ENCODE measurements at places on chromosomes 4 and X.
A peak's percentile ranks its signal among the peaks of the same experiment; 100 is the strongest.

- no peak for DNase-seq
Measured at GRCh38 chr4:67712000-67712625, 11.2 kb upstream of the UBA6 start.

DNA sequence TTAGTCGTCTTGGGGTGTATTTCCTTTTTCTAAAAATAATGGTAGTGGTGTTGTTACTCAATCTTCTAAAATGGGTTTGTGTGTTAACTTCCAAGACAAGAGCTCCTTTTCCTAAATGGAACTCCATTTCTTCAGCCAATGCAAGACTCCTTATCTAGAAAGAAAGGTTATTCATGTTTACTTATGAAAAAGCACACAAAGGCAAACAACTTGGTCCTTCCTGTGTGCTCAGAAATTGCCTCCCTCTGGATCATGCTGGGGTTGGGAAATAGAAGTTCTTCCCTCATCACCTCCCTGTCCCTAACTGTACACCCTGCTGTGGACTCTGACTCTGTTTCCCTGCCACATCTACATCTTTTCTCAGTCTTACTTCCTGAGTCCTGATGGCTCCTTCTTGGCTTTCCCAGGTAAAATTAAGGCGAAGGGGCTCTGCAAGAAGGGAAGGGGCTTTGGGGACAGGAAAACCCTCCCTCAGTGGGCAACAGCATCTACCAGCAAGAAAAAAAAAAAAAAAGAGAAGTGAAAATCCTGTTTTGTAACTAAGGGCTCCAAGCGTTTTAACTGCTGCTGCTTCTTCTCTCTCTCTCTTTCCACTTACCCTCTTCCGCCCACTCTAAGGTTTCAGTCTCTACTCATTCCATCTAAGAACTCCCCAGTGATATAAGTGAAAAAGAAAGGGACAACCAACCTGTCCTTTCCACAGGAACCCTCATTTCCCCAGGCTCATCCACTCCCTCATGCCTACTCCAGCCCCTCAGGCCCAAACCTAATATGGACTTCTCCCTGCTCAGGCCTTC is 19.8 kb upstream of the TASL start:
- DNase-seq = no peak

DNA sequence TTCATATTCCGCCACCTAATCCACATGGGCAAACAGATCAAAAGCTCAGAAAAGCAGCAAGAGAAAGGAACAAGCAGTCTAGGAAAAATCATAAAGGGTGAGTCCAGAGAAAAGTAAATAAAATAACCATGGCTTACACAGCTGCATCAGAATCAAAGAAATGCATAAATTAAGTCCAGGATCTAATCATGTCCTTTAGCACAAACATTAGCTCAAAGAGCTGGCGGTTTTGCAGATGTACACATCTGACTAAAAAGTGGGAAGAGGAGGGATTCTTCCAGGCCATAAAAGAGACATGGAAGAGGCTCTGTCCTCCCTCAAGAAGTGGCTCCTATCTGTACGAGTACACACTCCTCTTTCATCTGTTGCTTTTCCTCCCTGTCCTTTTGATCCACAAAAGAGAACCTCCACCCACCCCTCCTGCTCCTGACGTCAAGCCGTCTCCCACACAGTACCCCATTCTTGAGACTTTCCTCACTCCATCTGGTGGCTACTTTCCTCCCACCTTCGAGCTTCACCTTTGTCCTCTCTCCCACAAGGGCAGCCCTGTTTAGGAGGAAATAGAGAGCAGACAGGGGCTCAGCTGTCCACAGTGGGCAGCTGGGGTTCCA is 92.5 kb downstream of the RASL11B start:
- no peak for DNase-seq

DNA sequence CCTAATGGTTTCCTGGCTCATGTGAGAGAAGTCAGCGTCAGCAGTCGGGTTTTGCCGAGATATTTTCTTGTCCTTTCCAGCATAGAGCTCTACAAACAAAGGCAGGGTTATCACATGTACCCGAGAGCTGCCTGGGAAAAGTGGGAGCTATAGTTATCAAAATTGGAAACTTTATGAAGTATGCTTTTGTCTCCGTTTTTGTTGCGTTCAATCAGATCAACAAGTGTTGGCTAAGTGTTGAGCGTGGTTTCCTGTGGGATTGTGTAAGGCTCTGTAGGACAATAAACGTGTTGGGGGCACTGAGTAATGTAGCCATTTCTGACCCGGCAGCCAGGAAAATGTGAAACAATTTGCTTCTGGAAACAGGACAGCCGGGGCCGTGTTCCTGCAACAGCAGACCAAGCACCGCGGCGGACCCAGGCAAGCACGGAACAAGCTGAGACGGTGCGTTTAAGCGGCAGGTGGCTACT is at the start of gene BMX:
BMX (plus strand) TSS at position 311 of the 470 bp plus-strand sequence. CDS start 7,547 bp downstream, outside the sequence.
- no peak for DNase-seq

GRCh38 chrX:26783512-26784225 is 567.7 kb downstream of the MAGEB5 start:
- peak; percentile 2 for DNase-seq

- no peak for DNase-seq
Measured at GRCh38 chr4:105483840-105484239, 10.0 kb upstream of the PPA2 start.

Measured in ELR (cell line).